Tongue (tissue), 3 donors: ENCODE measurements at places on chromosomes 2 and 18. TPM values are rescaled to one million over a fixed set of nuclear protein-coding genes. Genes with fewer than 3 reads are reported as not detected.

DNA sequence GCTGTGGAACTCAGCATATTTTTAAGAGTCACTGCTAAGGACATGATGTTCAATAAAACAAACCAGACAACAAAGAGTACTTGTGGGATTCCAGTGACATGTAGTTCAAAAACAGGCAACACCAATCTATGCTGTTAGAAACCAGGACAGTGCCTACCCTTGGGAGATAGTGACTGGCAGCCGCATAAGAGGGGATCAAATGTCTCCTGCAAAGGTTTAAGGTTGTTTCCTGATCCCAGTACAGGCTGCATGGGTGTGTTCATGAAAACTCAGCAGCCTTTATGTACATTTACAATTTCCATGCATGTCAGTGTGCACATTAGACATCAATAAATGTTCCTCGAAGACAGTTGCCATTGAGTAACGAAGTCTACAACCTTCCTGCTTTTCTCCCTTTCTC, 183.8 kb downstream of the PID1 start:
- no peak for DNase-seq

DNA sequence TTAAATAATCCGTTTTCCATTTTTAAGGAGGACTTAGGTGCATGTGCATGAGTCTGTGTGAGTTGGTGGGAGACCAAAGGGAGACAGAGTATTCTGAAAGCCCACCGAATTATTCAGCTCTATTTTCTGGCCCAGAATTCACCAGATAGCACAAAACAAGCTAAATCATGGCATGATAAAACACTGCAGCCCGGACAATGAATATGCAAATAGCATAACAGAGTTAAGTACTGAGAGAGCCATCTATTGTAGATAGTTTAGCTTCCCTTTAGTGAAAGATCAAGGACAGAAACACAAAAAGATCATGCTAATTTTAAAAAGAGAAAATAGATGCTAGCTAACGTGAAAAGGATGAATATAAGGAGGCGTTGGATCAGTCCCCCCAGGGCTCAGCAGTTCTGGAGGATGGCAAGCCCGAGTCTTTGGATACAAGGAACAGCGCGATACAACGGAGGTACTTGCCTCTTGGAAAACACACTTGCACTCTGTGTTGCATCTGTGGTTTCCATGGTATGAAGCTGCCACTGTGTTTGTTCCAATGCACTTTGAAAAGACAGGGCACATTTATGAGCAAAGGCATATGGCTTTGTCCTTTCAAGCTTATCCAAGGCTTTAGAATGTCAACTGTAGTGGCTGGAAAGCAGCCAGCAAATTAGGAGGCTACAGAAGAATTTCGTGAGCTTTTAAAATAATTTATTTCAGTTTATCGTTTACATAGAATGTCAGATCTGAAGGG, 119.9 kb downstream of the LYPD1 start:
- DNase-seq = peak; percentile 57

DNA sequence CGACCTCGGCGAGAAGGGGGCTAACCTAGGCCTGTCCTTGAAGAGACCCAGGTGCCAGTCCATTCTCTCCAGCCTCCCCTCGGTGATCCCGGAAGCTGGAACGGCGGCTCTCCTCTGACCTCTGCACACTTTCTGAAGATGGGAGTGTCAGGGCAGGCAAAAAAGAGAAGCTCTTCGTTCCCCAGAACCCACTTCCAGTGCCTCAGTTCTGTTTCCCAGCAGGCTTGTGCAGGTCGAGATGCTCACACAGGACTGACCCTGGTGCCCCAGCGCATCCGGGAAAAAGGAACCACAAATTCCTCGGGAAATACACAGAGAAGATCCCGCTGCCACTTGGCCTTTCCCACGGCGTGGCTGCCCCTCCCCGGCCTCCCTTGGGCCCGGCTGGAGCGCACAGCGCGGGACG, 681 bp upstream of the PTPN18 start:
- no peak for DNase-seq

GRCh38 chr2:145186303-145186702, 666.4 kb upstream of the ZEB2 start:
- DNase-seq = no peak

- DNase-seq = peak; percentile 52
Measured at GRCh38 chr2:202056611-202057010, 16.4 kb upstream of the KIAA2012 start.

GRCh38 chr18:45958730-45959129, 8.4 kb downstream of the EPG5 start:
- DNase-seq = no peak

- DNase-seq = no peak
Measured at GRCh38 chr2:946073-946948, 4.3 kb upstream of the SNTG2 start.

DNA sequence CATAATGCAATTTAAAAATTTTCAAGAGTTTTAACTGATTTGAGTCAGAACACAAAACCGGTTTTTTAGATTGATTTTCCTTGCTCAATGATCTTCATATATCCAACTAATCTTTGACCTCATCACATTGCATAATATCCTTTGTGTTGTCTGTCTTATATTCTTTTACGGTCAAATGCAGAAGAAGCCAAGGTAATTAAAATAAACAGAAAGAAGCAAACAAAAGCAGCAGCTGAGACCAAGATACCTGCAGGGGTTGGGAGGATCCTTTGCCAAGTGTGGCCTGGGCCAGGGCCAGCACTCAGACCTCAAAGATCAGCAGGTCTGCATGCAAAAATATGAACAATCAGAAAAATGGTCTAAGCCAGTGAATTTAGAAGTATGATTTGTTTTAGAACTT, 428.9 kb upstream of the NETO1 start:
- no peak for DNase-seq

- DNase-seq = no peak
Measured at GRCh38 chr2:85410584-85411404, 628 bp upstream of the CAPG start.

DNA sequence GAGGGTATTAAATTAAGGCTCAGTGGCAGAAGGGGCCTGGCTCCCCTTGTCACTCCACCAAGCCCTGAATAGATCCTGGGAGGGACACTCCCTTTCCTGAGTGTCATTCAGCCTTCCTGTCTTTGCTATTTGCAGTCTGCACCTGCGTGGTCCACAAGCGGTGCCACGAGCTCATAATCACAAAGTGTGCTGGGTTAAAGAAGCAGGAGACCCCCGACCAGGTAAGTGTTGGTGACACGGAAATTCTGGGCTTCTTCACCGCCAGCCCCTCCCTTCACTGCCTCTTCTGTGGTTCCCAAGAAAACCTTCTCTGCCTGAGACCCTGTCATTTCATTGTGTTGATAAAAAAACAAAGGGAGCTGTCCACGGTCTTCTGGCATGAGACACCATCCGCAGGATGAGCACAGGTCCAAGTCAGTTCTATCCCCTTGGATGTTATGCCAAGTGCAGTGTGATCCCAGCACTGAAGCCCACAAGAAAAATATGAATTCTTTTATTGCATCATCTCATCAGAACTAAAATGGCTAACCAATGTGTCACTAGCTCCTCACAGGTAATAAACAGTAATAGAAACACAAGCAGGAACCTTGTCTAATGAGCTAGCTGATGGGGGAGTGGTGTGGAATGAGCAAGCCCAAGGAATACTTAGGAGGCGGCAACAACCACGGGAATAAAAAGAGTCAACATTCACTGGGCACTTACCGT, 316.9 kb upstream of the EPAS1 start:
- no peak for DNase-seq

DNA sequence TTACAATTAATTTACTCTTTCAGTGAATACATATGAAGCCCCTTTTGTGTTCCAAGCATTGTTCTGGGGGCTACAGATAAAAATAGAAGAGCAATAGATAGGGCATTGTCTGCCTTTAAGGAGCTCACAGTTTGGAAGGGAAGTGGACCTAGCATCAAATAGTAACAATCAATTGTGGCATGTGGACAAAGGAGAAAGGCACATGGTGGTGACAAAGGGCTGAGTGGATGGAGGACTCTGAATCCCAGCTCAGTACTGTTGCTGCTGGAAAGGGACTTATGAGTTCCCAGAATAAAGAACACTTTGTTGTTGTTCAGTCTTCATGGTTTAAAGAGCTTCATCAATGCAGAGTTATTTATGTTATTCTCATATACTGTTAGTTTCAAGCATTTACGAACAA, 217.7 kb downstream of the HRH4 start:
- no peak for DNase-seq

GRCh38 chr18:37529863-37530262, 35.7 kb downstream of the CELF4 start:
- DNase-seq = no peak

DNA sequence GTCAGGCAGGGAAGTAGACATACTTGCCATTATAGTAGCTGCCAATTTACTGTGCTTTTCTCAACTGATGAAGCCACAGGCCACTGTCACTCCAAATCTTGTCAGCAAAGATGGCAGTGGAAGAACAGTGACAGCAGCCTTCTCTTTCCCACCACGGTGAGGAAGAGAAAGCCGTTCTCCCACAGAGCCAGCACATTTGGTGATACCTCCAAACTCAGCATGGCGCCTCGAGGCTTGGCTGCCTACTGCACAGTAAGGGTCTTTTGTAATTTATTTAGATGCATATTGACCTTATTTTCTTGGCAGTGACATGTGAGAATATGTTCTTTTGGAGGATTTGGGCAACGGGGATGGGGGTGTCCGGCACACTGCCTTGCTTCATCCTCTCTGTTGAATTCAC, 117.2 kb upstream of the CDH20 start:
- DNase-seq = no peak

GRCh38 chr2:118091140-118091478, 2.8 kb downstream of the INSIG2 start:
- DNase-seq = no peak

DNA sequence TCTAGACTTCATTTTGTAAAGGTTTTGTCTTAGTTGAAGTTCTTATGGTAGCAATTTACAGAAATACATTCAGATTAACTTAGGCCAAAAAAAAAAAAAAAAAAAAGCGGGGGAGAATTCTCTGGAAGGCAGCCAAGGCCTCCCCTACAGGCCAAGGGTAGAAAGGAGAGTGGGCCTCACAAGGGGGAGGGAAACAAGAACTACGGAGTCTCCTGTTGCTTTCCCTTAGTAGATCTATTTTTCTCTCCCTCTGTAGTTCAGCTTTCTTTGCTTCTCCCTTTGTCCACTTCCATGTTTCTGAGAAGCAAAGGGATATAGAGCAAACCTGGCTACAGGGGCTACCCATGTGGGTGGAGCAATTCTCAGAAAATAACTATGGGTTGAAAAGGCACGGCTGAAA, 2.4 kb upstream of the STK11IP start:
- peak; percentile 85 for DNase-seq

GRCh38 chr2:121564905-121565304, 34.2 kb downstream of the RNU4ATAC start:
- no peak for DNase-seq

GRCh38 chr18:23743733-23744333, 54.6 kb downstream of the LAMA3 start:
- DNase-seq = peak; percentile 24

- DNase-seq = no peak
Measured at GRCh38 chr2:148282201-148282600, 261.3 kb downstream of the MBD5 start.

- no peak for DNase-seq
Measured at GRCh38 chr2:224870341-224870740, 154.2 kb upstream of the CCDC195 start.

- no peak for DNase-seq
Measured at GRCh38 chr2:167756446-167756845, 490.9 kb downstream of the STK39 start.

DNA sequence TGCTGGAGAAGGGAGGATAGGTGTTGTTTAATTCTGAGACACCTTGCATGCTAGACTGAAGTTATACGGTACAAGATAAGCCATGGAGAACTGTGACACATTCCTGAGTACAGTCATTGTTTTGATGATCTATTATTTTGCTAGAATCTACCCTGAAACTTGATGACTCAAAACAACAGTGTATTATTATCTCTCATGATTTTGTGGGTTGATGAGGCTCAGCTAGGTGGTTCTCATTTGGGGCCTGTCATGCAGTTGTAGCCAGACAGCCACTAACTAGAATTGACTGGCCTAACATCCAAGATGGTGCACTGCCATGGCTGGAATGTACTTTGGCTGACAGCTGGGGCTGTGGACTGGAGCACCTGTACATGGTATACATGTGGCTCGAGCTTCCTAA, 5.4 kb upstream of the IL1R1 start:
- no peak for DNase-seq

GRCh38 chr2:112725545-112726457, 5.0 kb downstream of the NT5DC4 start:
- DNase-seq = no peak

Gene KCNS3
- total RNA-seq = 46.3 TPM

Gene CRYGC
- total RNA-seq = not detected

Gene SMAD2
- total RNA-seq = 102 TPM

Gene TMEM247
- total RNA-seq = not detected

Gene REG3A
- total RNA-seq = not detected

Gene RAB6D
- not detected for total RNA-seq

Gene VWC2L
- total RNA-seq = not detected

Gene FEV
- not detected for total RNA-seq

Gene RAB27B
- total RNA-seq = 3.7 TPM
